ENCODE measurements at places on chromosomes 6 and 20.

- no peak for DNase-seq
Observed at GRCh38 chr6:150528648-150529285, 70.9 kb upstream of the PLEKHG1 start.

DNA sequence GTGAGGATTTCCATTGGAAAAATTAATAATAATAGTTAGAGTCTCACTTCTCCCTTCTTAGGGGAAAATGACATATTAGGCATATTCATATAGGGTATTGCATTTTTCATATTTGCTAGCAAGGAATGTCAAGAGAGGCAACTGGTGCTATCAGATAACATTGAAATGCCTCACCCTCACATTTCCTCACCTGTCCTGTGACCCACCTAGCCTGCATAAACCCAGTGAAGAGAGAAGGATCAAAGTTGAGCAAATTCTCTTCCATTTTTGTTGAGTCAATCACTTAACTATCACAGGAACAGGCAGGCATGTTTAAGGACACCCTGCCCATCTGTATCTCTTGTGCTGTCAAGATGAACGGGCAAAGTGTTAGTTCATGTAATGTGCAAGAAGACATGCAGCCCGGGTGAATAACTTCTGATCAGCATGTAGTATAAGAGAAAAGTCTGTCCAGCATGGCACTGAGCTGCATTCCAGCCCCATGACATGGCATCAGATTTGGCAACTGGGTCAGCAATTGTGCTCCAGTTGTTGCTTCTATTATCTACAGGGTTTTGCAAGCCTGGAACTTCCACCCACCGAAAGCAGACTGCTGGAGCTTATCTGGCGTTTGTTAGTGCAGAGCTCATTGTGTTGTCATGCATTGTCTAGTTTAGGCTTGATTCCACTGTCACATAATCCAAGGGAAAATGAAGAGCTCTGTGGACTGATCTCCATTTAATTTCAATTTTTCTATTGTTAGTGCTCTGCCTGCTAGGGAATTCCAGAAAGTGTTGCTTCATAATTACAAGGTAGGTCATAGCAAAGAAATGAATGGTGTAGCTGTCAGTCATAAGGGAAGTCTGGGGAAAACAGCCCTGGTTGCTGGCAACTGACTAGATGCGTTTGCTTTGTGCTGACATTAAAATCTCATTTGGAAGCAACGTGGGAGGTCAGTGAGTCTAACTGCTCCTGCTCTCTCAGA lies 138.4 kb upstream of the TNFAIP3 start:
- no peak for DNase-seq

DNA sequence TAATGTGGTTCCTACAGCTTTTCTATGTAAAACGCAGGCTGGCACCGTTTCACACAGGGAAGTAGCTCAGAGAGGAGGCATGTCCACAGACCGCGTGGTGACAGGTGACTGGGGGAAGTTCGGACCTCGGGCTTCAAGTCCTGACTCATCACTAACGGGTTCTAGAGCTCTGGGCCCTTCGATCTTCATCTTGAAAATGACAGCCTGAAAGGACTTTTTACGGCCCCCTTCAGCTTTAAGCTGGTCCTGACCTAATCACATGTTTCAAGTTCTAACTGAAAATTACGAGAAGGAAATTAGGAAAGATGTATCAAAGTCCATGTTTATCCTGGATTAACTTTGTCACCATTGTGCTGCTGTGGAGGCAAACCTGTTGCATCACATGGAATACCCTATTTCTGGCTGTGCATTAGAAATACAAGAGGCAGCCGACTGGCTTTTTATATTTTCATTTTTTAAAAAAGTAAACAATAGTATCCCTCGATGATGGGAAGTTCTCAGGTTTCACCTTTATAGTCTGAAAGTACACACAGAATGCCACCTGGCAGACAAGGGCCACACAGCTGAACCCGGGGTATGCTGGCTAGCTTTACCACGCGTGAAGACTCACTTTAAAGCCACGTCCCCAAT lies 2.0 kb downstream of the MAN1A1 start:
- peak; percentile 15 for DNase-seq

- no peak for DNase-seq
Observed at GRCh38 chr6:113481458-113481857, 375.7 kb upstream of the MARCKS start.

- DNase-seq: no peak
Observed at GRCh38 chr6:41836022-41836659, 48.6 kb downstream of the TOMM6 start.

- no peak for DNase-seq
Observed at GRCh38 chr6:14275493-14275851, 157.9 kb downstream of the CD83 start.

DNA sequence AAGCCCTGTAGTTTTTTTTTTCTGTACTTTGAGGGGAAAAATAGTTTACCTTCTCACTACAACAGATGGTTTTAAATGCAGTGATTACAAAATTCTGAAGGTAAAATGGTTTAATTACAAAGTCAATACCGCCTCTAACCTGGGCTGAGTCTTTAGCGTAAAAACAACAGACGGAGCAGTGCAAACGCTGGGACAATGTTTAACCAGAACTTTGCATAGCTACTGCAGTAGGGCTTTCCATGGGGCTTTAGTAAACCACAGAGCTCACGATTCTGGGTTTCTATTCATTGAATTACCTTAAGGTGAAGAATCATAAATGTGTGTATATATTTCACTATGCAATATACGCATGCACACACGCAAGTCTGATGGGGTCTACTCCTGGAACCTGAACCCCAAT lies 77.9 kb downstream of the RFX6 start:
- DNase-seq: no peak

DNA sequence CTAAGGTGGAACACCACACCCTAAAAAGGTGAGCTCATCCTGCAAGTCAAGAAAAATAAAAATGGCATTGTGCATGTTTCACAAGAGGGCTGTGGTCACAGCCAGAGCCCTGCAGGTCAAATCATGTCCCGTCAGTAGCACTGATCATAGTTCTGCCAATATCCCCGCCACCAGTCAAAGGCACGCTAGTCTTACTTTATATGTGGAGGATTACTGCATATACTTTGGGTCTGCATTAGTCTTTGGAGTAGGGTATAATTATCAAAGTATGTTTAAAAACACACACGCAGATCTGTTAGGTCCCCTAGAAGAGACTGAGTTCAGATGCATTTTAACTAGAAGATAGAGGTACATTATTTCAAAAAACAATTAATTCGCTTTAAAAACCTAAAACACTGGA lies 1.8 kb downstream of the PERP start:
- DNase-seq: no peak

DNA sequence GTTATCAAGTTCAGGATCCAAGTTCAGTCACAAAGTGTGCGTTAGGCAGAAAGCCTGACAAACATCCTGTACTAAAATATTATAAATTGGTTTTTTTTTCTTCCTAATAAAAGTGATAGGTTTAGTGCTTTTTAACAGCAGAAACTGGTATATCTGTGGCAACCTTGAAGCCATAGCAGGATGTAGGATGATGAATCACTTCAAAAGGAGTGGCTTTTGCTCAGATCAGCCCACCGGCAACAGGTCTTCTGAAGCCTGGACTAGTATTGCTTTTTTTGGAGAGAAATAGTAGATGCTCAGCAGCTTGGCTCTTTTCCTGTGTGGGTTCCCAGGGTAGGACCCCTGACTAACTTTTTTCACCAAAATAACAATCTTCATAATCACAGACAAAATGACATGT lies 190.8 kb downstream of the EPM2A start:
- DNase-seq: no peak

DNA sequence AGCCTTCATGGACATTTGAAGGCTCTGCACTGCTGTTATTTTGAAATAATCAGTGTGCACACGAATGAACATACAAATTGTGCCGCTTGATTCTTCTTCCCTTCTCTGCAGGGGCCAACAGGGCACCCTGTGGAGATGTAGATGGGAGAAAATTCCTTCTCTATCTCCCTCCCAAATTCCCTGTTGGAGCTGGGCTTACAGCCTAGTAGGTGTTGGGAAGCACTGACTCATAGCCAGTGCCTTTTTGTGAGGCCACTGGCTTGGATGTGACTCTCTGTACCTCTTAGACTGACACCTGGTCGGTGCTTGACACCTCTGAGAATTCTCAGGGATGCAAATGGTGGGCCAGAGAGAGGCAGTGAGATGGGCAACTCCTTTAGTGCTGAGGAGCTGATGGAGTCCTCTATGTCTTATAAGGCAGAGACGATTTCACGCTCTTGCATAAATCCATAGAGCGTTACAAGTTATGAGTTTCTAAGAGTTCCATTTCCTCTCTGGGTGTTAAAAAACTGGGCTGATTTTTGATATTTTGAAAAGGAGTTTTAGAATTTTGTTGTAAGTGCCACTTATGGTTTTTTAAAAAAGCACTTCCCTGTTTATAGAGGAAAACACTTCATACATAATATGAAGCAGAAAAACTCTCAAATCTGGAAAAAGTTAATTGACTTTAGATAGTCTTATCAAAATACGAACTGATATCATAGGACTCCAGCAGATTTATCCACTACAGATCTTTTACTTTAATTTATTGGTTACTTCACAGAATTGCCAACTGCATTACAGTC lies 89.8 kb upstream of the MAP3K7 start:
- DNase-seq: no peak

DNA sequence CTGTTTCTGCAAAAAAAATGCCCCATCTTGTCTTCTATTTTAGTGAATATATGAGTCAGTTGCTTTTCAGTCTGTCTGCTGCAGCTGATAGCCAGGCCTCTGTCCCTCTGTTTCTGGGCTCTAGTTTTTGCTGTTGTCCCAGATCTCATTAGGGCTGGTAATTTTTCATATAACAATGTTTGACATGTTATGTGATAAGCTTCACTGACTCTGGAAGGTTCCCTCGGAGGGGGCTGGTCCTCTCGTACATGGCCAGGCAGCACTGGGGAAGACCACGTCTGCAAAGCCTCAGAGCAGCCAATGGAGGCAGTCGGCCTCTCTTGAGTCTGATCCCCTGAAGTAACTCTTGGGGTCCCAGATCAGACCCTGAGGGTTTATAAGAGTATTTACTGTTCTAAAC lies 223.8 kb downstream of the THBS2 start:
- no peak for DNase-seq

DNA sequence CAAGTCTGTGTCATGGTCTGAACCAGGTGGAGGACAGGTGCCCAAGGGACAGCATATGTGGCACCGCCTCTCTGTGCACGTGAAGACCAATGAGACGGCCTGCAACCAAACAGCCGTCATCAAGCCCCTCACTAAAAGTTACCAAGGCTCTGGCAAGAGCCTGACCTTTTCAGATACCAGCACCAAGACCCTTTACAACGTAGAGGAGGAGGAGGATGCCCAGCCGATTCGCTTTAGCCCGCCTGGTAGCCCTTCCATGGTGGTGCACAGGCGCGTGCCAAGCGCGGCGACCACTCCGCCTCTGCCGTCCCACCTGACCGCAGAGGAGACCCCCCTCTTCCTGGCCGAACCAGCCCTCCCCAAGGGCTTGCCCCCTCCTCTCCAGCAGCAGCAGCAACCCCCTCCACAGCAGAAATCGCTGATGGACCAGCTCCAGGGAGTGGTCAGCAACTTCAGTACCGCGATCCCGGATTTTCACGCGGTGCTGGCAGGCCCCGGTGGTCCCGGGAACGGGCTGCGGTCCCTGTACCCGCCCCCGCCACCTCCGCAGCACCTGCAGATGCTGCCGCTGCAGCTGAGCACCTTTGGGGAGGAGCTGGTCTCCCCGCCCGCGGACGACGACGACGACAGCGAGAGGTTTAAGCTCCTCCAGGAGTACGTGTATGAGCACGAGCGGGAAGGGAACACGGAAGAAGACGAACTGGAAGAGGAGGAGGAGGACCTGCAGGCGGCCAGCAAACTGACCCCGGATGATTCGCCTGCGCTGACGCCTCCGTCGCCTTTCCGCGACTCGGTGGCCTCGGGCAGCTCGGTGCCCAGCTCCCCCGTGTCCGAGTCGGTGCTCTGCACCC lies 109.5 kb upstream of the RAB32 start:
- no peak for DNase-seq

- DNase-seq: no peak
Observed at GRCh38 chr20:40727960-40728359, 38.9 kb upstream of the MAFB start.

- no peak for DNase-seq
Observed at GRCh38 chr20:11332381-11332780, 585.3 kb upstream of the BTBD3 start.

- peak; percentile 36 for DNase-seq
Observed at GRCh38 chr6:125346201-125346925, 44.6 kb upstream of the HDDC2 start.

DNA sequence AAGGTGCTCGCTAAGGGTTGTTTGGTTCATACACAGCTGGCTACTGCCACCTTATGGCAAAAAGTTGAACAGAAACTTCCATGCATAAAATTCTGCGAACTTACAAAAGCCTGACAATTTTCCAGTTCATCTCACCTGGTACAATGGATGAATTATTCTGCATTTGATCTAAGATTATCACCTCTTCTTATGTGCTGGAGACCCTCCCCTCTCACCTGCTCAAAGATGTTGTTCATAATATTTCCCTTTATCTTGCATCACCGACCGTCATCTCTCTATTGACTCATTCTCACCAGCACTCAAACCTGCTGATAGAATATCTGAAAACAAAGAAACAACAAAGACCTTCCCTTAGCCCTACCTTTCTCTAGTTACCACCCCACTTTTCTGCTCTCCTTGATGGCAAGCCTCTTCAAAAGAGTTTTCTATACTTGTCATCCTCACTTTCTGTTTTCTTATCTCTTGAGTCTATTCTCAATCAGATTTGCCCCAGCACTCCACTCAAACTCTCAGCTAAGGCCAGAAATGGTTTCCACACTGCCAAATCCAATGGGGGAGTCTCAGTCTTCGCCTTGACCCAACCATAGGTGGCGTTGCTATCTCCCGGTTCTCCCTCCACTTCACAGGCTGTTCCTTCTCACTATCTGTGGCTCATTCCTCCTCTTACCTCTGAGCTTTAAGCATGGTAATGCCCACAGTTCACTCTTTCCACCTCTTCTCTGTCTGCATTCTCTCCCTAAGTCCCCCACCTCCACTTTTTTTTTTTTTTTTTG lies 25.8 kb downstream of the SNRNP48 start:
- DNase-seq: no peak

- DNase-seq: no peak
Observed at GRCh38 chr20:51230727-51231126, 207.8 kb upstream of the KCNG1 start.

DNA sequence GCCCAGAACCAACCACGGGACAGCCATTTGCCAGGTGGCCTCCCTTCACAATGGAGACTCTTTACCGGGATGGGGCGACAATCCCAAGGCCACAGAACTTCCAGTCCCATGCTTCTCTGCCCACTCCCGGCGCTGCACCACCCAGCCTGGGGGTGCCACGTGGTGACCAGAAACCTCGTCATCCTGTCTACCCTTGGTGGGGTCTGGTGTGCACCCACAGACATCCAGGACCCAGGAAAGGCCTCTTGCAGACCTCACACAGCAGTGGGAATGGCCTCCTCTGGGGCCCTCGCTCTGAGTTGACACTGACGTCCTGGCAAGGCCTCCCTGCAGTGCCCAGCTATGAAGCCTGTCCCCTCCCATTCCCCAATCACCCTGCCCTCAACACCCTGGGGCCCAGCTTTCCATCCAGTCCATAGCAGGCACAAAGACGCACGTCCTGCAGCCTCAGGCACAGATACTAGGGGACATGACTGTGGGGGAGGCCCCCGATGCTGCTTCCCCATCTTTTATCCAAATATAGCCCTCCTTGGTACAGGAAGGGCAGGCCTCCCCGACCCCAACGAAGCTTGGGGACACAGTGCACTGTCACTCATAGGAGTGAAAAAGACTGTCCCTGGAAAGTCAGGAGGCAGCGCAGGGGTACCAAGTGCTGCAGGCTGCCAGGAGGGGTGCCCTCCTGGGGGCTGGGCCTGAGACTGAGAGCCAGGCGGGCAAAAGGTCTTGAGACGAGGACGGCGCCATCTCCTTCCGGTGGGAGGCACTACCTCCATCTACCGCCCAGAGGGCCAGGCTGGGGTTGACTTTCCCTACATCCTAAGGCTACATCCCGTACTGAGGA lies 7.2 kb downstream of the CST7 start:
- no peak for DNase-seq

- no peak for DNase-seq
Observed at GRCh38 chr6:106973836-106974335, 643 bp downstream of the CD24 start.

All from SHP77 treated with DMSO at 0.1 percent for 48 hours (cell line).